ELR (cell line): ENCODE measurements at places on chromosomes 7 and 10.

DNA sequence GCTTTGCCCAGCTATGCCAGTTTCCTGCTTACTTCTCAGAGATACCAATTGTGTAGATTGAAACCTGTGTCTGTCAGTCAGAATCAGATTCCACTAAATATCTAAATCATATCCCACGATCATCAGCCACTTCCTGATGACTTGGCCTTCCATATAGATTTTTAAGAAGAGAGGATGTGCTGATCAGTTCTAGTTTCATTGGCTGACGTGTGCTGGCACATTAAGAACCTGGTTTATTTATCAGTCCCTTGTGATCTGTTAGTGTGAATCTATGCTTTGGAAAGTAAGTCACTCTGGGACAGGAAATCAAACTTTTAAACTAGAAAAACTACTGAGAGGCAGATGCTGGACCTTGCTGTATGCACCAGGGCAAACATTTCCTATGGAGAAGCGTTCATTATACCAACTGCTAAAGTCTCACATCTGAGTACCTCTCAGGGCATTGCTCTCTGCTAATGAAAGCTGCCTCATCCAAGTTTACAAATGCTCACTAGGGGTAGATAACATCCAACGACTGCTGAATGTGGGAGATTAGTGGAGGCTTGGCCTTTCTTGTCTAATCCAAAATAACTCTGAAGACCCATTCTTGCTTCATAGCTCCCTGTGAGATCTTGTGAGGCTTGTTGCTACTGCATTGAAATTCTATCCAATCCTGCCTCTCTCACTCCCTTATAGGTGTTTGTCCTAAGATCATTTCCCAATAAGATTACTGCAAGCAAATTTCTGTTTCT lies 109.1 kb downstream of the ARL4A start:
- no peak for DNase-seq

GRCh38 chr7:131488361-131488760 lies 68.1 kb downstream of the PODXL start:
- DNase-seq: peak; percentile 60

DNA sequence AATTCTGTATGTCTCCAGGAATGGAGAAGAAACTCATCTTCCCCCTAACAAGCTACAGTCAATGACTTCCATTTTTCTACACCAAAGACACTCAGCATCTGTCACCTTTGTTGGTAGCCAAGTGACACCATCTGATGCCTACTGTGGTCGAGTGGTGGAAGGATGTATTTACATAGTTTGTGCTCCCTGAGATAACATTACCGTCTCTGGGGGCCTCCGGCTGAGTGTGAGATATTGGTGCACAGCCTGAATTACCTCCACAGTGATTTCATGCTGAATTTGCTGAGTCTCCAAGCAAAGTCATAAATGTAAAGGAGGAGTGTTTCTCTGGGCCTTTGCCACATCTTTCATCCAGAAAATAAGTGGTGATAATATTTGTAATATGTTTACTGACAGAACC lies 114.0 kb downstream of the GRID1 start:
- DNase-seq: no peak

DNA sequence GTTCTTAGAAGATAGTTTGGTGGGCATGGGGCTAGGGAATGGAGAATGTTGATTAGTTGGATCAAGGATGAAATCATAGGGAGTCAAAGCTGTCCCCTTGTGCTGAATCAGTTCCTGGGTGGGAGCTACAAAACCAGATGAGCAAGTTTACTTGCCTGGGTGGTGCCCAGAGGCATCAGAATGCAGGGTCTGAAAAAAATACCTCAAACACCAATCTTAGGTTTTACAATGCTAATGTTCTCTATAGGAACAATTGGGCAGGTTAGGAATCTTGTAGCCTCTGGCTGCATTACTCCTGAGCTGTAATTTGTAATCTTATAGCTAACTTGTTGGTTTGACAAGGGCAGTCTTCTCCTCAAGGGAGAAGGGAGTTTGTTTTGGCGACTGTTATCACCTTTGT lies 34.4 kb downstream of the LHFPL3 start:
- no peak for DNase-seq

DNA sequence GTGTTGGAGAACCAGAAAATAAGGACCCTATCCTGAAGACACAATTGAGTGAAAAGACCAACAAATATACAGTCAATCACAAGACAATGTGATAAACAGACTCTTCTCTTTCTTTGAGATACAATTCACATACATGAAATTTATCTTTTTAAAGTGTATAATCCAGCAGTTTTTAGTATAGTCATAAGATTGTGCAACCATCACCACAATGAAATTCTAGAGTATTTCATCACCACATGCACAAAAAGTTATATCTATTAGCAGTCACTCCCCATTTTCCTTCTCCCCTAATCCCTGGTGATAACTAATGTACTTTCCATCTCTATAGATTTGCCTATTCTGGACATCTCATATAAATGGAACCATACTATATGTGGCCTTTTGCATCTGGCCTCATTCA lies 8.2 kb upstream of the SORBS1 start:
- DNase-seq: no peak
